ENCODE measurements at places on chromosomes 2 and 18.

GRCh38 chr18:62976227-62976626 lies 260.9 kb downstream of the PHLPP1 start:
- no peak for DNase-seq

GRCh38 chr2:56195563-56195962 lies 11.8 kb downstream of the CCDC85A start:
- DNase-seq, result peak; percentile 58

DNA sequence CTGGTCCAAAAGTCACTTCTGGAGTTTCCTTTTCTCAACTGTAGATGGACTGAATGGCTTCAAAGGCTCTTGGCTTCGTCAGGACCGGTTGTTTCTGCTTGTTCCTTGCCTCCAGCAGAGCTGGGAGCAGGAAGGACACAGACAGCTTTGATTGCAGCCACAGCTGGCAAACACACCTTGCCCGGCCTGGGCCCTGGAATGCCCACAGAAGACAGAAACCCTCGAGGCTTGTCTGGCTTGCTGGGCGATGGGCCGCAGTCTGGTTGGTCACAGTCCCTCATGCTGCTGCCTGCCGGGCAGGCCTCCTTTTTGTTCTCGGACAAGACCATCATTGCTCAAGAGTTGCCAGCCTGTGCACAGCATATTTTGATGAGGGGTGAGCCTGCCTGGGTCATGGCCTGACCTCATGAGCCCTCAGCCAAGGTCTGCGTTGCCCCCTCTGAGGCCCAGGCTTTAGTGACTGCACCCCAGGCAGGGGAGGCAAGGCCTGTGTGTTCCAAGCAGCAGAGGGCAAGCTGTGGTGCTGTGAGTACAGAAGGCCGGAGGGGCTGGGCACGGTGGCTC lies 37.8 kb downstream of the ATP6V1C2 start:
- DNase-seq, result no peak

GRCh38 chr2:64929333-64929732 lies 59.9 kb upstream of the SLC1A4 start:
- no peak for DNase-seq

- no peak for DNase-seq
Measured at GRCh38 chr2:2464643-2465042, 133.6 kb upstream of the MYT1L start.

DNA sequence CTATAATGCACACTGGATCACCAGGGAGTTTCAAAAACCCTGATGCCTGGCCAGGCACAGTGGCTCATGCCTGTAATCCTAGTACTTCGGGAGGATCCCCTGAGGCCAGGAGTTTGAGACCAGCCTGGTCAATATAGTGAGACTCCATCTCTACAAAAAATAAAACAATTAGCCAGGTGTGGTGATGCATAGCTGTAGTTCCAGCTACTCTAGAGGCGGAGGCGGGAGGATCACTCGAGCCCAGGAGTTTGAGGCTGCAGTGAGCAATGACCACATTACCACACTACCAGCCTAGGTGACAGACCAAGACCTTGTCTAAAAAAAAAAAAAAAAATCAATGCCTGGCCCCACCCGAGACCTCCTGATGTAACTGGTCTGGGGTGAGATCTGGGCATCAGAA lies 137.2 kb downstream of the MTCL1 start:
- no peak for DNase-seq

GRCh38 chr2:230793572-230794359 lies 71.0 kb upstream of the ITM2C start:
- DNase-seq, result peak; percentile 86

DNA sequence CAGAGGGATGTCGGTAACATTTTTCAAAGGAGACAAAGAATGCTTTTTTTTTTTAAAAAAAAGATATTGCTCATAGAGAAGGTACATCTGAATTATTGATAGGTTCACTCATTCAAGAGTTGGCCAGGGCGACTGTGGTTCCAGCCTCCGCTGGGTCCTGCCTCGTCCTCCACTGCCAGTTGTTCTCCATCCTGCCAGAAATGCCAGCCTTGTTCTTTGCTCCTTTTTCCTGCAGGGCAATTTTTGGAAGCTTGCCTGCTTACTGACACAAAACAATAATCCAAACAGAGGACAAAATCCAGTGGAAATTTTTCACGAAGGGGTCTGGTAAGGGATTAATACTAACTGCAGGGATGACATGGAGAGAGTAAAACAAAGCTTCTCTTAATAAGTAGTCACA lies 1113.0 kb downstream of the CBLN2 start:
- no peak for DNase-seq

DNA sequence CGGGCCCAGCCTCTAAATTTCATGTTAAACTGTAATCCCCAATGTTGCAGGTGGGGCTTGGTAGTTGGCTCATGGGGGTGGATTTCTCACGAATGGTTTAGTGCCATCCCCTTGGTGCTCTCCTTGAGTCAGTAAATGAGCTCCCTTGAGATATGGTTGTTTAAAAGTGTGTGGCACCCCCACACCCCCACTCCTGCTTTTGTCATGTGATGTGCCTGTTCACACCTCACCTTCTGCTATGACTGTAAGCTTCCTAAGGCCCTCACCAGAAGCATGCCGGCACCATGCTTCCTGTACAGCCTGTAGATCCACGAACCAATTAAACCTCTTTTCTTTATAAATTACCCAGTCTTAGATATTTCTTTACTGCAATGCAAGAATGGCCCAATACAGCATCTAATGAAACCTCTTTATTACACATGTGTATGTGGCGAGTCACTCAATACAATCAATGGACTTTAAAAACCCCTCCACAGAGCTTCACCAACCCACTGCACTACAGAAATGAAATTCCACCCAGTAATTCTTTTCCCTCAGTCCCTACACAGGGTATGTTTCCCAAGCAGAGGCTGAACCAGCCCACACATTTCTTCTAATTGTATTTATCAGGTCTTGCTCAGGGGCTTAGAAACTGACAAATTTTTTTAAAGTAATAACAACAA lies 47.3 kb downstream of the WDFY1 start:
- no peak for DNase-seq

DNA sequence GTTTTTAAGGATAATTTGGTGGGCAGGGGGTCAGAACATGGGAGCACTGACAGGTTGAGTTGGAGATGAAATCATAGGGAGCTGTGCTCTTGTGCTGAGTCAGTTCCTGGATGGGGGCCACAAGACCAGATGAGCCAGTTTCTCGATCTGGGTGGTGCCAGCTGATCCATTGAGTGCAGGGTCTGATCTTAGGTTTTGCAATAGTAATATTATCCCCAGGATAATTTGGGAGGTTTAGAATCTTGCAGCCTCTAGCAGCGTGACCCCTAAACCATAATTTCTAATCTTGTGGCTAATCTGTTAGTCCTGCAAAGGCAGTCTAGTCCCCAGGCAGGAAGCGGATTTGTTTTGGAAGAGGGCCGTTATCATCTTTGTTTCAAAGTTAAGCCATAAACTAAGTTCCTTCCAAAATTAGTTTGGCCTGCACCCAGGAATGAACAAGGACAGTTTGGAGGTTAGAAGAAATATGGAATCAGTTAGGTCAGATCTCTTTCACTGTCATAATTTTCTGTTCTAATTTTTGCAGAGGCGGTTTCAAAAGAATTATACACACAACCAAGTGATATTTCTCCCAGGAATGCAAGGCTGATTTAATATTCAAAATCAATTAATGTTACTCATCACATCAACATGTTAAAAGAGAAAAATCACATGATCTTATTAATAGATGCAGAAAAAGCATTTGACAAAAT lies 23.0 kb downstream of the DBI start:
- DNase-seq, result no peak

- DNase-seq, result no peak
Measured at GRCh38 chr2:110770959-110771431, 38.6 kb downstream of the ACOXL start.

GRCh38 chr2:17830053-17831034 lies 14.1 kb downstream of the MSGN1 start:
- peak; percentile 58 for DNase-seq

DNA sequence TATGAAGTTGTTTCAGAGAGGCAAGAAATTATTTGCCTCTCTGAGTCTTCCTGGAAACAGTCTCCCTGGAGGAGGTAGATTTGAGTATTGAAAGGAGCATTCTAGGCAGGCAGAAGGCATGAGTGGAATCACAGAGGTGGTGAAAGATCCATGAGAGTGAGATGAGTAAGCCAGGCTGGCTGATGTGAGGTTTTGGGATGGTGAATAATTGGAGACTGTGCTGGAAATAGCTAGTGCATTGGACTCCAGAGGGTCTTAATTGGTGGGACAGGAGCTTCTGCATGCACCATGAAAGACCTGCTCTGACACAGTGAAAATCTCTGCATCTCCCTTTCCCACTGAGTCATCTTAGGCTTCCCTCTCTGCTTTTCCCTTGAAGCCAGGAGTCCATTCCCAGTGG lies 46.3 kb downstream of the CDC42EP3 start:
- DNase-seq, result no peak

DNA sequence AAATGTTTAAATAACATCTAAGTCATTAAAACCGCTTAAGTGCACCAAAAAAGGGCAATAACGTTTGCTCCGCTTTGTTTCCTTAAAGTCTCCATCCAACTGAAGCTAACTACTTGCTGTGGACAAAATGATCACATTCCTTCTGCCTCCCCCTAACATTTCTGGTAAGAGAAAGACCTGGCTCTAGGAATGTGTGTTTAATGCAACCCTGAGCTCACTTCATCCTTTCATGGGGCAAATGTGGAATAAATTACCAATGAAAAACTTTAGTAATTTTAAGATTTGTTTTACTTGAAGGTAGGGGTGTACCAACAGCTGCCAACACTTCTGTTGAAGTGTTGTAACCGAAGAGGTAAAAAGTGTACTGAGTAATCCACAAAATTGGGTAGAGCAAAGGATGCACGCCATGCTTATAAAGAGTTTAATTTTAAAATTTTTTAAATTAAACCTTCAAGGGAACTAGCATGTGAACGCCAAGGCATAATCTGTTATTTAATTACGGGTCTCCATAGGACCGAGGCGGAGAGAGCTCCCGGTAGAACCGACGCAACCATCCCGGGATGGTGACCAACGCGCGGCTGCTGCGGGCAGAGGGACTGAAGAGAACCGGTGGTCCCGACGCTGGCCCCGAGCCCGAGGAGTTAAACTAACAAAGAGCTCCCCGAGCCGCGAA lies 1.1 kb downstream of the HNRNPLL start:
- peak; percentile 39 for DNase-seq

DNA sequence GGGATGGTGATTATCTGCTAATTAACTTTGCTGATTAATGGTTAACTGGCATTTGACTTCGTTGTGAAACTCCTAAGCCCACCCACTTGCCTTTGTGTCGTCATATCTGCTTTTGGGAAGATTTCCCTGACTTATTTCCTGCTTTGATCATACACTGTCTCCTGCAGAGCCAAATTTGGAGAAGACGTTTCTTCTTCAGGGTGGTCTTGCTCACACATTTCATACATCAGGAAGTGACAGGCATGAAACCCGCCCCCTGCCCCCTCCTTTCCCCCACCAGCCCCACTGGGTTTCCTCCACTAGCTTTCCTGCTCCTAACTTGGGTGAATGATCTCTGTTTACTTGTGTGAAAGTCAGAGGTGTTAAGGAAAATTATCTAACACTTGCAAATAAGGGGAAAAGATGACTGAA lies 300.1 kb downstream of the TSN start:
- DNase-seq, result no peak
